Activated CD4-positive, alpha-beta T cell treated with anti-CD3 and anti-CD28 coated beads, Interleukin-2, amount 50 U/mL, for 4 hours (primary cell): ENCODE measurements at places on chromosomes 7 and 10.

DNA sequence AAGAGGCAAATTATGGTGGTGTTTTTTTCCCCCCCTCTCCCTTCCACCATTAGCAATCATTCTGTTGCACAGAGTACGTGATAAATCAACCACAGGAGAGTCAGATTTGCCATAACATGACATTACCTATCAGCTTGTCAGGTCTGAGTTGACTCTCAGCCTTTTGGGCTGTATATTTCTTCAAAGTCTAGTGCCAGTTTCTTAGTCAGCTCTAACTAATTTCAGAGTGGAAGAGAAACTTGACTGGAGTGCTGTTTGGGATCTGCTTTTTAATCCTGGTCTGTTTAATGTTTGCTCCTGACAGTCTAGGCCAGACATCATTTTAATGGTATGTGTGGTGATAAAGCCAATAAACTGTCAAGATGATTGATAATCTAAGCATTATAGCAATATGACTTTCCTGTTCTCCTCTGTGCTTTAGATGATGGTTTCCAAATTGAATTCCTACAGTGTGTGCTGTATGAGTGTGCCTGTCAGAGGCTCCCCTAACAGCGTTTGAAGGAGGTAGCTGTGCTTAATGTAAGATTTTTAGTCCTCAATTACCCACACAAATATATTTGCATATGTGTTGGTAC is 76.9 kb downstream of the LRMDA start:
- DNase-seq: no peak

- DNase-seq: no peak
Observed at GRCh38 chr10:130395248-130395936, 259.2 kb downstream of the GLRX3 start.

DNA sequence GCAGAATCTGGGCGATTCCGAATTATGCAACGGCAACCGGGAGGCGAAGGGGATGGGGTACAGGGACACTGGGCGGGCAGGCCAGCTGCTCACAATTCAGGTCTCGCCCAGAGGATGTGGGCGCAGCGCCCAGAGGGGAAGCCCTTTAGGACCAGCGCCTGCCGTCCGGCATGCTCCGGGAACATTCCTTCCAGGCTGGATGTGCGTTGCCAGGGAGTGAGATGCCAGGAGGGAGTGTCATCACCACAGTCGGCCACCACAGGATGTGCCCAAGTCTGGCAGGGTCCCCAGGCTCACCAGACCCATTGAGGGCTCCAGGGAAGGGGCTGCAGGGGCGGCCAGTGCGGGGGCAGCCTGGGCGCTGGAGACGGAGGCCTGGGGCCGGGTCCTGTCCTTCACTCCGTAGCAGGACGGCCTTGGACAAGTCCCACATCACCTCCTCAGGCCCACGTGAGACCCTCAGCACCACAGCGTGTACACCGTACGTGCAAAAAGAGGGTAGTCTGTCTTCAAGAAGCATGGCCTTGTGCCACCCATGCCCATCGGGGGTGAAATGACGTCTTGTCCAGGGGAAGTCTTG is 63.9 kb downstream of the FOXL3 start:
- DNase-seq: no peak

- DNase-seq: no peak
Observed at GRCh38 chr7:27677912-27678612, 15.4 kb upstream of the HIBADH start.

GRCh38 chr10:23981520-23982309 is 227.2 kb upstream of the KIAA1217 start:
- no peak for DNase-seq

DNA sequence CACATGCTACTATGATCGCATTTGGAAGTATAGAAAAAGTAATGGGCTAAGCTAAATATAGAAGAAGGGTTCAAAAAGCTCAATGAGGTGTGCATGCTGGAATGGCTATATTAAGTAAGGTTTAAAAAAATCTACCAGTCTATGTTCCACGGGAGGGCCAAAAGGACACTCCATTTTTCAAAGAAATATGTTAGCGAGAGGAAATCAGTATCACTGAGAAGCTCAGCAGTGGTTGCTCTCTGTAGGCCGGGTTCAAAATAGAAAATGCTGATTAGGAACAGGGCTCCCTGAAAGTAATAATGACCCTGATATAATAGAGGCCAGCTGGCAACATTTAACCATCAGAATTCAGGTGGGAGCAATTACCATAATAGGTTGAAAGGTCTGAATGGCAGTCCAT is 224.5 kb upstream of the SEMA3E start:
- no peak for DNase-seq

DNA sequence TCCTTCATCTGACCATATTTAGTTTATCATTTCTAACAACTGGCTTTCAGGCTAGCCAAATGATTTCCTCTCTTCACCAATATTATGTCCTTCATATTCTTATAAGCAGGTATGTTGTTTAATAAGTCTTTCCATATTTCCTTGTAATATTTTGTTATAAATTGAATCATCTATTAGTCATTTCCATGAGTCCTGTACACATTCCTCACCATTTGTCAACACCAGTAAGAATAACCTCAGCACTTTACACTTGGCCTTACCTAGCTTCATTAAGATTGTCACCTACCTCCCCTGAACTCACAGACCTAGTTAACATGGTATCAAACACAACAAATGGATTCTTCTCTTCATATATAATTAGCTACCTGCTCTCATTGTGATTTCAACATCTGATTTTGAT is 282.3 kb downstream of the SEMA3D start:
- no peak for DNase-seq

DNA sequence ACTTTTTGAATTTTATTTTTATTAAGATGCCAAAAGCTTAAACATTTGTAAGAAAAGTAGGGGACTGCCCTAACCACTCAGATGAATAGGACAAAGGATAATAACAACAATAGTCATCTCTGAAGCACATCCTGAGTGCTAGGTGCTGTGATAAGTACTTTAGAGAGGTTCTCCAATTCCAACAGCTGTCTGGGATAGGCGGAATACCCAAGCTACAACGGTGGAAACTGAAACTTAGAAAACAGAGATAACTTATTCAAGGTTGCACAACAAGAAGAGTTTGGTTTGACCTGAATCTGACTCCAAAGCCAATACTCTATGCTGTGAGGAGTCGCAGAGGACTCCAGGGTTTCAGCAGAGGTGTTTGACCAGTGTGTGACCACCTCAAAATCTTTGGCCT is 2.0 kb downstream of the RTKN2 start:
- DNase-seq: no peak

DNA sequence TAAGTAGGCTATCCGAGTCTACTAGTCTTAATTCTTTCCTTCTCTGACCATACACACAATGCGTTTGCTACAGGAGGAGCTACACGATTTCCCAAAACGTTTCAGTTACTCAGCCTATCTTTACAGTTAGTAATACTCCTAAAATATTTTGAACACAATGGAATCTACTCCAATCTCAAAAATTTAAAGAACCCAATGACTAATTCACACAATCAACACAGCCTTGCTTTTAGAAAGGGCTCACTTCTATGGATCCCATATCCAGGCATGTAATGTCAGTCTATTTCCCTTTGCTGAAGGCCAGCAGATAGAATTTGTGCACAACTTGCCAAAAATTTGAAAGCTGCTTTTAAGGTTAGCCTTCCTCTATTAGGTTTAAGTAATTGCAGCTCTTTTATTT is 107.2 kb downstream of the VPS41 start:
- no peak for DNase-seq

DNA sequence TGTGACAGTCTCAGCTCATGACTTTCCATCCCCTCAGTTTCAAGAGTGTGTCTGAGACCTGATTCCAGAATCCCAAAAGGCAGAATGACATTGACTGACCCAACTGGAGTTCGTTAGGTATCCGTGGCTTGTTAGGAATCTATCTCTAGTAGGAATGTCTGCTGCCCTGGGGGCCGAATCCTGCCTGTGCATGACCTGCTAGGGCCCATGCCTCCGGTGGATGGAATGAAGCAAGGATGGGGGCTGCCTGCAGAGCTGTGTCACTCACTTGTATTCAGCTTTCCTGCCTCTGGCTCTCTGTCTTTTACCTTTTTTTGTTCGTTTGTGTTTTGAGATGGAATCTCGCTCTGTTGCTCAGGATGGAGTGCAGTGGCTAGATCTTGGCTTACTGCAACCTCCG is 129.5 kb downstream of the SDK1 start:
- no peak for DNase-seq

GRCh38 chr10:52027055-52027705 is 286.9 kb upstream of the DKK1 start:
- no peak for DNase-seq

GRCh38 chr10:61981460-61981859 is 80.0 kb downstream of the ARID5B start:
- no peak for DNase-seq

GRCh38 chr7:409339-410281 is 110.0 kb downstream of the PDGFA start:
- DNase-seq: no peak

GRCh38 chr7:31825576-31825975 is 138.6 kb downstream of the PPP1R17 start:
- no peak for DNase-seq

- no peak for DNase-seq
Observed at GRCh38 chr7:137020351-137020750, 151.9 kb downstream of the CHRM2 start.

DNA sequence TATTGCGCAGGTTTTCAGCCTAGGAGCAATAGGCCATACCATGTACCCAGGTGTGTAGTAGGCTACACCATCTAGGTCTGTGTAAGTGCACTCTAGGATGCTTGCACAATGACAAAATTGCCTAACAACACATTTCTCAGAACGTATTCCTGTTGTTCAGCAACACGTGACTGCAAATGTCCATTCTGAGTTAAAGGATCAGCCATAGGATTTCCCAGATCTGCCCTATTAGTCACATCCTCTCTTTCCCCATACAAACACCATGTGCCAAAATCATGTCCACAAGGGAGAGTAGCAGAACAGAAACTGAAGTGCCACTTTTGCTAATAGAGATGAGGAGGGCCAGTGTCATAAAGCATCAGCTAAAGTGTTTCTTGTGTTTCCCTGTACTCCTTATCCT is 42.6 kb upstream of the AMPH start:
- DNase-seq: no peak

DNA sequence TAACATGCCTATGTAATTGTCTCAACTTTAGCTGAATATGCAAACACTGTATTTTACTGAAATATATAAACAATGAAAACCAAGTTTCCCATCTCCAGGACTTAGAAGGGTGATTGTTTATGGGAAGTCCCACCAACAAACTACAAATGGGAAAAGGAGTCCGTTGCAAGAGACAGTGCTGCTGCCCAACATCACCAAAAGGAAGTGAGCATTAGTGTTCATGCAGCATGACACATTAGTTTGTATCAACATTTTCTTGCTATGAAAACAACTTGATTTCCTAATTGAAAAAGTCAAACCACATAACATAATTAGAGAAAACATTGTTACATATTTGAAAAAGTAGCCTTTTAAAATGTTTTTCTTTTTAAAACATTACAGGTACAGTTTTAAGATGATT is 138.5 kb downstream of the ZNF438 start:
- DNase-seq: no peak

DNA sequence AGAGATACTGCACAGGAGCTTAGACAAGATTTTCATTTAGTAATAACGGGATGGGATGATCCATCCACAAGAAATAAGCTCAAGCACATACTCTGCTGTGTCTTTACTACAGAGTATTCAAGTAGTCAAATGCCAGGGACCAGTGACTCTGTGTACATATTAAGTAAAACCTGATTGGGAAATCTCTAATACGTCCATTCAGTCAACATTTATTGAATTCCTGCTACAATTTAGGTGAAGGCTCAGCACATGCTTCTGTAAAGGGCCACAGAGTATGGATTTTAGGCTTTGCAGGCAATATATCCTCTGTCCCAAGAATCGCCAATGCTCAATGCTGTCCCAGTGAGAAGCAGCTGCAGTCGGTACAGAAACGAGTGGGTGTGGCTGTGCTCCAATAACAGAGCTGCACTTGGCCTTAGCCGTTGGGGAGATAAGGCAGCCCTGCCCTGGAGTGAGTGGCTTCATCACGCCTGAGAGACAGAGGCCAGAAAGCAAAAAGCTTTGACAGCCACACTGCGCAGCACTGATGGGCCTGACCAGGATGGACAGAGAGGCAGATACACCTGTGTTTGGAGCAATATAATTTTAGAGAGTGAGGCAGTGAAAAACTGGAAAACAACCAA is 186.8 kb downstream of the PARD3 start:
- DNase-seq: no peak

- DNase-seq: no peak
Observed at GRCh38 chr10:116848032-116848943, 1.0 kb upstream of the ENO4 start.

DNA sequence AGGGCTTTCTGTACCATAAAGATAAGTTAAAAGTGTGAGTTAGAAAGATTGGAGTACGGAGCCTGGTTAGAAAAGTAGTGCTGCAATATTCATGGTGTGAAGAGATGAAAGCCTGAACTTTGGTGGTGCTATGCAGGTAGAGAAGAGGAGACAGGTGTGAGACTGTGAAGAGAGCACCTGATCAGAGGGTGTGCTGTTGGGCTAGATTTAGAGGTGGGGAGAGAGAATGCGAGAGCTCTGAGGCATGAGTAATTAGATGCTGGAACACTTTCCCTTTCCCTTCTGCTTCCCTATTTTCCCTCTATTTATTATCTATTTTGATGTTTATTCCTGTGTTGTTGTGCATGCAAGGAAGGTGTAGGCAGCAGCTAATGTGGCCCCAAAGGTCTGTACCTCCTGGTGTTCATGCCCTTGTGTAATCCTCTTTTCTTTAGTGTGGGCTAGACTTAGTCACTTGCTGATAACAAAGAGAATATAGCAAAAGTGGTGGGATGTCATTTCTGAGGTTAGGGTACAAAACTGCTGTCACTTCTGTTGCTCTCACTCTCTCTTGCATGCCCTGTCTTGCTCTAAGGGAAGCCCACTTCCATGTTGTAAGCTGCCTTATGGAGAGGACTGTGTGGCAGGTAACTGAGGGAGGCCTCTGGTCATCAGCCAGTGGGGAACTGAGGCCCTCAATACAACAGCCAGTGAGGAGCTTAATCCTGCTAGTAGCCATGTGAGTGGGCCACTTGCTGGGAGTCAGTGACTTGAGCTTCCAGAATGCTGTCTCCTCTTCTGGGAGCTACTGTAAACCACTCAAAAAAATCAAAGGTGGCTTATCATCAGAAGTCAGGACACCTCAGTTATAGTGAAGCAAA is 2.6 kb upstream of the ATXN7L1 start:
- DNase-seq: no peak

DNA sequence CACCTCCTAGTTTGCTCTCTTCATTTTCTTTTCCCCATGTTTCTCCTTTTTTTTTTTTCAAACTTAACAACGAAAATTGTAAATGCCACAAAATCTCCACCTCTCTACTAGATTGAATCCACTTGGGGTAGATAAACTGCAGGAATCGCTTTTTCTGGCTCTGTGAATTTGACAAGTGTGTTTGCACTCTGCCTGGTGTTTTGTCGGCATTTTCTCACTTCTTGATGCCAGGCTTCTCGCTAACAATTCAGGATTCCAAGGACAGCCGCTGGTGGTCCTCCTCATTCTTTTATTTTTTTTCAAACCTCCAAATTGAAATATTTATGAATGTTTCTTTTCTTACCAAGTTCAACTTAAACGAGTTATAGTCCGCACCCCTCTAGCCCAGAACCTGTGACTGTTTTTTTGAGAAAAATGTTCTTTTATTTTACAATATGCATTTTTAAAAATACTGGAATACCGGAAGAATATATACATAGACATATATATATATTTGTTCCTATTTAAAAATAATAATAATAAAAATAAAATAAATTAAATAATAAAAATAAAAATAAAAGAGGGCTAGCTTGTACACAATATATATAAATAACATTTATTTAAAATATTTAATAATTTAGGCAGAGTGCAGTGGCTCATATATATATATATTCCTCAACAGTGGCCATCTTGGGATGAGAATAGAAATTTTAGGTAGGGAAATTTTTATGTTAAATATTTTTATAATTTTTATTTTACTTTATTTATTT is 538.8 kb downstream of the TYW1 start:
- no peak for DNase-seq
